CD4-positive, alpha-beta memory T cell (primary cell): ENCODE measurements at places on chromosomes 11 and 22. TPM values are rescaled to one million over a fixed set of nuclear protein-coding genes. Genes with fewer than 3 reads are reported as not detected.

NPAS4 gene
- not detected for polyA plus RNA-seq

CRYBB3 gene
- polyA plus RNA-seq, result not detected

PKDREJ gene
- polyA plus RNA-seq, result not detected

RFPL1 gene
- not detected for polyA plus RNA-seq

CD6 gene
- polyA plus RNA-seq, result 281 TPM

SERPIND1 gene
- 0.07 TPM for polyA plus RNA-seq

TSSK2 gene
- not detected for polyA plus RNA-seq

FAM83F gene
- polyA plus RNA-seq, result not detected

JAML gene
- 194 TPM for polyA plus RNA-seq

LTBP3 gene
- 23.6 TPM for polyA plus RNA-seq

CD3E gene
- polyA plus RNA-seq, result 999 TPM

ALX4 gene
- not detected for polyA plus RNA-seq

FAM180B gene
- polyA plus RNA-seq, result not detected

RIBC2 gene
- 0.13 TPM for polyA plus RNA-seq

TRIM5 gene
- polyA plus RNA-seq, result 9.1 TPM

RFPL2 gene
- 4.7 TPM for polyA plus RNA-seq

AGBL2 gene
- 1.7 TPM for polyA plus RNA-seq

RBMXL2 gene
- not detected for polyA plus RNA-seq

TYR gene
- not detected for polyA plus RNA-seq

GRM5 gene
- polyA plus RNA-seq, result not detected

MMP11 gene
- polyA plus RNA-seq, result 1.0 TPM

CARD16 gene
- polyA plus RNA-seq, result 190 TPM

SPI1 gene
- not detected for polyA plus RNA-seq

GRIK4 gene
- not detected for polyA plus RNA-seq

ACTN3 gene
- not detected for polyA plus RNA-seq

SCN2B gene
- not detected for polyA plus RNA-seq

CADM1 gene
- polyA plus RNA-seq, result 2.8 TPM

APOA4 gene
- polyA plus RNA-seq, result not detected

MMP8 gene
- polyA plus RNA-seq, result not detected

OSM gene
- polyA plus RNA-seq, result 103 TPM

FAM181B gene
- not detected for polyA plus RNA-seq

SLC22A25 gene
- polyA plus RNA-seq, result not detected

OPCML gene
- polyA plus RNA-seq, result not detected

ASCL2 gene
- not detected for polyA plus RNA-seq

SAAL1 gene
- 17.2 TPM for polyA plus RNA-seq

MUC5AC gene
- not detected for polyA plus RNA-seq

CST6 gene
- not detected for polyA plus RNA-seq

PLAAT5 gene
- not detected for polyA plus RNA-seq

PCNX3 gene
- 6.3 TPM for polyA plus RNA-seq

OR52H1 gene
- not detected for polyA plus RNA-seq

CDHR5 gene
- polyA plus RNA-seq, result not detected

OR9G1 gene
- polyA plus RNA-seq, result not detected

GGTLC2 gene
- not detected for polyA plus RNA-seq

ZNF280A gene
- polyA plus RNA-seq, result not detected

DGAT2 gene
- 0.38 TPM for polyA plus RNA-seq

SUSD2 gene
- 0.05 TPM for polyA plus RNA-seq

MS4A3 gene
- polyA plus RNA-seq, result 0.37 TPM

ACER3 gene
- 4.4 TPM for polyA plus RNA-seq

SLCO2B1 gene
- polyA plus RNA-seq, result not detected

SMIM35 gene
- polyA plus RNA-seq, result 0.76 TPM

MFRP gene
- polyA plus RNA-seq, result not detected

C11orf97 gene
- polyA plus RNA-seq, result not detected

RIMBP3B gene
- polyA plus RNA-seq, result 0.09 TPM

SMCO4 gene
- 13.1 TPM for polyA plus RNA-seq

SLC36A4 gene
- 33.5 TPM for polyA plus RNA-seq

OR9G4 gene
- polyA plus RNA-seq, result not detected

BTG4 gene
- polyA plus RNA-seq, result not detected
